ENCODE measurements at places on chromosomes 13 and 19.

DNA sequence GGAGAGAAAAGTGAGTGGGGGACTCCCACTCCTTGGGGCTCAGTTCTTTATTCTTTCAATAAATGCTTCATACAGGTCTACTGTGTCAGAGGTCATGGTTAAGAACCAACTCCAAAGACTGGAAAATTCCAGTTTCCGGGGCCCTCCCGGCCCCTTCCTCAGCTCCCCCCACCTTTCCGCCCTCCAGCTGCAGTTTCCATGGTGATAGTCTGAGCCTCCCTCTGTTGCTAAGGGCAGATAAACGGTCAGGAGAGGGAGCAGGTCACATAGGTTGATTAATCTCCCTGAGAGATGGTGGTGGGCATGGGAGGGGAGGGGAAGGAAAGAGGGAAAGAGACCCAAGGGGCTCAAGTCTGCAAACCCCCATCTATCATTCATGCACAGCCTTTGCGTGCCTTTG lies 131.5 kb upstream of the USP29 start:
- no peak for DNase-seq

- no peak for DNase-seq
Observed at GRCh38 chr13:45949161-45949560, 97.6 kb upstream of the SIAH3 start.

DNA sequence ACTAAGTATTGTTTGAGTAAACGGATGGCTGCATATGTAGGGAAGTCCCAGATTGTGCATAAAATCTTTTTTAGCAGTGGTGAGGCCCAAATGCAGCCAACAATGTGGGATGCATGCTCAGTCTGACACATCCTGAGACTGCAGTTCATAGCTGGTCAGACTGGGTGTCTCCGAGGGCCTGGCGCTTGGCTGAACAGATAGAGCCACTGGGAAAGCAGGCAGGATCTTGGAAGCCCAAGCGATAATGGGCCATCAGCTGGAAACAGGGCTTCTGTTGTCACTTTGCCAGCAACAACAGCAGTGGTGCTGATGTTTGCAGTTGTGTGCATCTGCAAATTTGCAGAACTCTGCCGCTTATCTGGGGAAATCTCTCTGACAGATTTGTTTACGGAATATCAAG lies 36.1 kb downstream of the MTUS2 start:
- DNase-seq = no peak

GRCh38 chr13:49417161-49417560 lies 26.7 kb downstream of the CAB39L start:
- DNase-seq = no peak

GRCh38 chr13:79393564-79394249 lies 12.3 kb downstream of the RBM26 start:
- DNase-seq = no peak

- no peak for DNase-seq
Observed at GRCh38 chr13:101013245-101013644, 338.6 kb upstream of the TMTC4 start.

DNA sequence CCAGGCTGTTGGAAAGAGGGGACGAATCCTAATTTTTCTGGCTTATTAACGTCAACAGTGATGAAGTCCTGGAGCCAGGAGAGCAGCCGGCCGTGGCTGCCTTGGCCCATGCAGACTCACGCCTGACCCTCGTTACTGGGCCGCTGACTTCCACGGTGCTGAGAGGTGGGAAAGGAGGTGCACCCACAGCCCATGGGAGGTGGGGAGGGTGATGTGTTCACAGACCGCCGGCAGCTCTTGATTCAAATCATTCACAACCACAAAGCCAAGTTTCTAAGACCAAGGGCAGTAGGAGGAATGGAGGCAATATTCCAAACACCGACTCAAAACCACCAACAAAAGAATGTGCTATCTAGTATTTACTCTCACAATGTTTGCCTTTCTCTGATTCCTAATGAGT lies 24.3 kb downstream of the COL4A2 start:
- no peak for DNase-seq

- DNase-seq = no peak
Observed at GRCh38 chr13:32446773-32447465, 19.0 kb upstream of the N4BP2L1 start.

DNA sequence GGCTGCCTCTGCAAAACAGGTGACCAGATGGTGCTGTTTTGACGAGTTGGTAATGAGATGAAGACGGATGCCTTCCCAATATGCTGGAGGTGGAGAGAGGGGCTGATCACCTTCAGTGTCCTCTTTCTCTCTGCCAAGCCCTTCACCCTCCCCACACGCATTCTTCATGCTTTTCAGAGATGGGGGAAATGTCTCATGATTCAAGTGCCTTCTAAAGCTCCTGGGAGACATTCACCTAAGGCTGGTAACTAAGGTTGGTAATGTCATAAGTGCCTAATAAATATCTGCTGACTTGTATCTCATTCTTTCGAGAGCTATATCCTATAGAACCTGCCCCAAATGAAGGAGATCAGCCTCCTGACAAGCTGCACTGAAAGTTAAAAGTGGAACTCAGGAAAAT lies 86.2 kb upstream of the MBNL2 start:
- no peak for DNase-seq

DNA sequence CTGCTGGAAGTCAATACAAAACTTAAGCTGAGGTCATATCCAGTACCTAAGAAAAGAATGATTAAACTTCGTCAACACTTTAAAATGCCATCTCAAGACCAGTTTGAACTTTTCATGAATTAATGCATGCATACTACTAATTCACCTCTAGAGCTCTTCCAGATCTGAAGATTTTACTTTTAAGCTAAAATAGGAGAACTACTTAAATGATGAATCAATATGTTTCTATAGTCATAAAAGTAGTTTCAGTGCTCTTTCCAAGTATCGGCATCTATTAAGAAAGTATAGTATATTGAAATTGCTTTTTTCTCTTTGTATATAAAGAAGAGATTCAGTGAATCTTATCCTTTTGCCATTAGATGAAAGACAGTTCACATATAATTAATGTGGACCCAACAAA lies 1123.9 kb downstream of the PCDH9 start:
- no peak for DNase-seq

DNA sequence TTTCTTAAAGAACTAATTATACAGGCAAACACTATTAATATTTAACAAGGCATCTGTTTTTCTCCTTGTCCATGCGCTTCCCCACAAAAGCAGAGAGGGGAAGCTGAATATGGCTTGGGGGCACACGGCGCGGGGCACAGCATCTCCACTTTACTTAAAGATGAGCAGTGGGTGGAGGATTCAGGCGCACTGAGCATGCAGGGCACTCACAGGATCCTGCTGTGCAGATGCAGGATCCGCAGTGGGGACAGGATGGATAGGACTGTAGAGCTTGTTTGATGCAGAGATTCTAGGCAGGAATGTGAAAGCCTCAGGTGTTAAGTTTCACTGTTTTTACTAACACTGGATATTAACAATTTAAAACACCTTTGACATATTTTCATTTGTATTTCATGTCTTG lies 43.3 kb downstream of the ATP11A start:
- DNase-seq = no peak

- DNase-seq = peak; percentile 83
Observed at GRCh38 chr13:35789335-35790165, 313.1 kb upstream of the MAB21L1 start.

GRCh38 chr19:4054441-4055208 lies 12.1 kb downstream of the ZBTB7A start:
- no peak for DNase-seq

DNA sequence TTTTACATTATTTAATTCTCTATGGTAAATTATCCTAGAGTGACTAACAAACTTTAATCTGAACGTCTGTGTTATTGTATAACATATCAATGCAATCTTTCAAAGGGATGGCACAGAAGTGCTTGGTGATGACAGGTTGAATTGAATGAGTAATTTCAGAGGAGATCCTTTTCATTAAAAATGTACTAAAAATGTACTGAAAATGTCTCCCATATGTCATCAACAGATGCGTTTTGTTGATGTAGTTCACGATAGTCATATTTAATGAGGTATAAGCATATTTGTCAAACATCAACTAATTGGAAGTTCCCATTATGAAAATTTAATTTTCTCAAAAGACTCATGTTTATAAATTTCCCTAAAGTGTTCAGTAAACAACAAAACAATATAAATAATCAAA lies 1434.7 kb upstream of the PCDH20 start:
- DNase-seq = no peak

GRCh38 chr19:44585371-44586133 lies 27.8 kb upstream of the IGSF23 start:
- no peak for DNase-seq

- peak; percentile 23 for DNase-seq
Observed at GRCh38 chr19:55369653-55370304, 484 bp downstream of the IL11 start.
